ENCODE measurements at places on chromosomes 11 and 22. TPM values are rescaled to one million over a fixed set of nuclear protein-coding genes. Genes with fewer than 3 reads are reported as not detected.

DNA sequence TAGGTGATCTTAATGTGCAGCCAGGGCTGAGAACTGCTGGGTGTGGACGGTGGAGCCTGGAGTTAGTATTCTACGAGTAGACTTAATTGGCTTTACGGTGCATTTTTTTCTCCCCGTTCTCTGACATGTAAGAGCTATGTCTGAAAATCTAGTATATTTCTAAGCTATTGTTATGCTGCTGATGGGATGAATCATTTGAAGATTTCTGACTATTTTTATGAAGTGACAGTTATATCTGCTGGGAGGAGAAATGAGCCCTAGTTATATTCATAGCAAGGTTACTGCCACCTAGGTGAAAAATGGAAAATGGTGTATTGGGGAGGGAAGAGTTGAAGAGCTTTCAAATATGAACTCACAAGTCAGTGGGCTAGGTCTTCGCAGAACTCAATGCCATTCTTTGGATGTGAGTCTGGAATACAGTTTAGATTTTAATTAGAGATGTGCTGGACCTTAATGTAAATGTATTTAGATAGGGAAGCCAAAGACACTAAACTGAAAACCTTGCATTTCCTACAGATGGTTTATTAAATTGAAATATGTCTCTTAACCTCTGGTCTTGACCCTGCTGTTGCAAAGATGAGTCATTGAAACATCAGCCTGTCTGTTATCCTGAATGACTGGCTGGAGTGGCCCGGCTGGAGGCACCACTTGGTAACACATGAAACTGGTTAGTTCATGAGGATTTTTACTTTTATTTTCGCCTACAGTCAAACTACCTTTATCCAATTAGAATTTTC is 293.7 kb downstream of the DDX10 start:
- DNase-seq, result no peak

DNA sequence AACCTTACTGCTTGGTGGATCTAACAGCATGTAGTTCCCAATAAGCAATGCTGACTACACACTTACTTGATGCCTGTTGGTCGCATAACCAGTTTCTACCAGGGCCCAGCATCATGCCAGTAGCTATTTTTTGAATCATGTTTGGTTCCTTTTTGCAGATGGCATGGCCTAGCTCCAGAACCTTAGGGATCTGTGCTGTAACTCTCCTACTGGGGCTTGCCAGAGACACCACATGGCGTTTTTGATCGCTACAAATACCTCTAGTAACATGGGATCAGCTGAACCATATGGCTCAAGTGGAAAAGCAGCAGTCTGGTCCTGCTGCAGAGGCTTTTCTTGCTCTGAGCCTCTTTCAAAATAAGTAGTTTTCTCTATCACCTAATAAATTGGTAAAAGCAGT is 654.6 kb upstream of the API5 start:
- DNase-seq, result no peak

DNA sequence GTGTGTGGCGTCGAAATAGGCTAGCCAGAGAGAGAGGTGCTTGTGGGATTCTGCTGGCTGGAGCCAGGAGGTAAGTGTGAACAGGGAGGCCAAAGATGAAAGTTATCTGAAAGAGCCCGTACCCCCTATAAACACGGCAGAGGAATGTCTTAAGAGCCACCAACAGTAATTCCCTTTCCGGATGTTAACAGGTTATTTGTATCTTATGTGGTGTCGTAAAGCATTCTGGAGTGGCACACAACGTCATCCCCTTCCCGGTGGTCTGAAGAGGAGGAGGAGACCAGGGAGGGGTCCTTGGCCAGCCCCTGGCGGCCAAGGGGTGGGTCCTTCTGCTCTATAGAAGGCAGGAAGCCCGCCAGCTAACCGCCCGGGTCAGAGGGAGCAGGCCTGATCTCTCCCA is 39.5 kb downstream of the MACROD1 start:
- DNase-seq, result no peak

DNA sequence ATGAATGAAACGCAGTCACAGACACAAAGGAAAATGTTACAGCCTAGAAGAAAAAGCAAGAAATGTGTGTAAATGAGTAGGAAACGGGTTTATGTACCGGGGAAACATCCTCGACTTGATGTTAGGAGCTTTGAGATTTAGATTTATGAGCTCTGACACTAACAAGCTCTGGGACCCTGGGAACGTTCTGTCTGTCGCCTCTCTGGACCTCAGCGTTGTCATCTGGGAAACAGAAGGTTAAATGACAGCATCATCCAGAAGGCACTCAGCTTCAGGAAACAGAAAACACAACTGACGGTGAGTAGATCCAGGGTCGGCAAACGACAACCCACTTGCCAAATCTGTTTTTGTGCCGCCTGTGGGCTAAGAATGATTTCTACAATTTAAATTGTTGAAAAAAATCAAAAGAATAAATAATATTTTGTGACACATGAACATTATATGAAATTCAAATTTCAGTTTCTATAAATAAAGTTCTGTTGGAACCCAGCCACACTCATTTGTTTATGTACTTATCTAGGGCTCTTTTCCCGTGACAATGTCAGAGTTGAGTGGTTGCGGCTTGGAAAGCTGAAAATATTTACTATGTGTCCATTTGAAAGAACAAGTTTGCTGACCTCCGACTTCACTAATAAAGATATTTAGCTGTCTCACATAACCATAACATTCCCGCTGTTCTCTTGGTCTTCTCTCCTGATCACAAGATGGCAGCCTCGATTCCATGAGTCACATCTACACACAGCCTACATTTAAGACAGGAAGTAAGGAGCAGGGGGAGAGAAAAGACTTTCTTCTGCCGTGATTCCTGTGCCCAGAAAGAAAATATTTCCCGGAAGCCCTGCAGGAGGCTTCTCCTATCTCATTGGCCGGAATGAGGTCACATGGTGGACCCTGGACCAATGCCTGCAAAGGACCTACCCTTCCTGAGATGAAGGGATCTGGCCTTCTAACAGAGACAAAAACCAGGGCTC is 47.1 kb upstream of the SYT13 start:
- no peak for DNase-seq

The FOLH1 gene
- not detected for total RNA-seq

Measured in psoas muscle (tissue), 8 donors.